ENCODE measurements at places on chromosomes 6 and 20.

GRCh38 chr6:70973604-70974003 lies 16.7 kb upstream of the B3GAT2 start:
- no peak for DNase-seq

GRCh38 chr6:10368861-10369260 lies 46.0 kb downstream of the TFAP2A start:
- no peak for DNase-seq

GRCh38 chr6:34098045-34098936 lies 47.6 kb downstream of the GRM4 start:
- no peak for DNase-seq

GRCh38 chr6:71179249-71179885 lies 109.2 kb upstream of the OGFRL1 start:
- no peak for DNase-seq

- no peak for DNase-seq
Measured at GRCh38 chr6:12170351-12171092, 119.6 kb upstream of the EDN1 start.

DNA sequence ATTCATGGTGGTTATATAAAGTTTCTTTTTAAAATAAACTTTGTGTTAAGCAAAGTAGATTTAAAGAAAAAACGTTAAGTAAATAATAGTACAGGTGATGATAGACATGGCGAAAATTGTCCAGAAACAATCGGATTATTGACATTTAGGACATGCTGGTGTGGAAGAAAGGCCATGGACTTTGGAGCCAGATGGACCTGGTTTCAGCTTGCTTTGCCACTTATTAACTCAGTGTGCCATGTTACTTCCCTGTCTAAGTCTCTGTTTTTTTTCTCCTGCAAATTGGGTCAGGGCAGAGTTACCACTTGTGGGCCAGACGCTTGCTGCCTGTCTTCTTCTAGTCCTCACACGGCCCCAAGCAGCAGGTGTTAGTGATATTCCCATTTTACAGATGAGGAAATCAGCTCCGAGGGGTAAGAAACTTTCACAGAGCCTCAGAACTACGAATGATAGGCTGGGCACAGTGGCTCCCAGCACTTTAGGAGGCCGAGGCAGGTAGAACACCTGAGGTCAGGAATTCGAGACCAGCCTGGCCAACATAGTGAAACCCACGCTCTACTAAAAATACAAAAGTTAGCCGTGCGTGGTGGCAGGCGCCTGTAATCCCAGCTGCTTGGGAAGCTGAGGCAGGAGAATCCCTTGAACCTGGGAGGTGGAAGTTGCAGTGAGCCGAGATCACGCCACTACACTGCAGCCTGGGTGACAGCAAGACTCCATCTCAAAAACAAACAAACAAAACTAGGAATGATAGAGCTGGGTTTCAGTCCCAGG lies 12.4 kb downstream of the KIF3B start:
- DNase-seq: no peak

- DNase-seq: no peak
Measured at GRCh38 chr6:148598724-148599123, 148.1 kb upstream of the UST start.

DNA sequence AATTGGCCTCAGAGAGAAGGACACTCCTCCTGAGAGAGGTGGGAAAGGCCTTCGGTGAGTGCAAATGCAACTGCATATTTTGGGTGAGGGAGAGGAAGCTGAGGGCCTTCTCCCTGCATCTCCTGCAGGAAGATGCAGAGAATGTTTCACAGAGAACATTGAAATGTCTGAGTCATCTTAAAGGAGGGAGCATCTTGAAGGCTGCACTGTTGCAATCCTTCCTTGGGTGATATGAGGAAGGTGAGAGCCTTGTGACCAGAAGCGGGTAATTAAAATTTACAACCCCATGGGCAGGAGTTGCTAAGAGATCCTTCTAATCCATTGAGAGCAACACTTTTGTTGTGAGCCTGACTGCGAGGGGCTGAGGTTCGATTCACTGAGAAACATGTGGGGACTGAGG lies 375.7 kb upstream of the MARCKS start:
- DNase-seq: no peak

DNA sequence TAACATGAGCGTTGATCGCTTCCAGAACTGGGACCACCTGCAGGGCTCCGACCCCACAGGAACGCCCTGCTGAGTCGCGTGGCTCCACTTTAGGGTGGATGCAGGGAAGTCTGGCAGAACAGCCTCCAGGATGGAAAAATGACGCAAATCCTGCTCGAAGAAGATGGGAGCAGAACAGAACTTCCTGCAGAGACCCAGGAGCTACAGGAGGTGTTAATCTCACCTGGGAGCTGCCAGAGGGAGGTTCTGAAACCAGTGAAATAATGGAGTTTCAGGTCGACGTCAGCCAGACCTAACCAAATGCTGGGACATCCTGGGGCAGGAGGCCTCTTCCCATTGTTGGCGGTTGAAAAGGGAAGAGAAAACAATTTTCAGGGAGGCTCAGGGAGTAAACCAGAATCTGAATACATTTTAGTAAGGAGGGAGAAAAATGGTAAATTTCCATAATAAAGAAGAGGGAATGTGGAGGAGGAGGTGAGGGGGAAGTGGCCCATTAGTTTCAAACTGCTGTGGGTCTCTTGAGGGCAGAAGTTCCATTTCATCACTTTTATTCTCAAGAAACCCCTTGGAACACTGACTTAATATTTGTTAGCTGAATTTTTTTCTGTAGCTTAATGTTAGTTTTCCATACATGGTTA lies 558.4 kb upstream of the CDH4 start:
- no peak for DNase-seq

DNA sequence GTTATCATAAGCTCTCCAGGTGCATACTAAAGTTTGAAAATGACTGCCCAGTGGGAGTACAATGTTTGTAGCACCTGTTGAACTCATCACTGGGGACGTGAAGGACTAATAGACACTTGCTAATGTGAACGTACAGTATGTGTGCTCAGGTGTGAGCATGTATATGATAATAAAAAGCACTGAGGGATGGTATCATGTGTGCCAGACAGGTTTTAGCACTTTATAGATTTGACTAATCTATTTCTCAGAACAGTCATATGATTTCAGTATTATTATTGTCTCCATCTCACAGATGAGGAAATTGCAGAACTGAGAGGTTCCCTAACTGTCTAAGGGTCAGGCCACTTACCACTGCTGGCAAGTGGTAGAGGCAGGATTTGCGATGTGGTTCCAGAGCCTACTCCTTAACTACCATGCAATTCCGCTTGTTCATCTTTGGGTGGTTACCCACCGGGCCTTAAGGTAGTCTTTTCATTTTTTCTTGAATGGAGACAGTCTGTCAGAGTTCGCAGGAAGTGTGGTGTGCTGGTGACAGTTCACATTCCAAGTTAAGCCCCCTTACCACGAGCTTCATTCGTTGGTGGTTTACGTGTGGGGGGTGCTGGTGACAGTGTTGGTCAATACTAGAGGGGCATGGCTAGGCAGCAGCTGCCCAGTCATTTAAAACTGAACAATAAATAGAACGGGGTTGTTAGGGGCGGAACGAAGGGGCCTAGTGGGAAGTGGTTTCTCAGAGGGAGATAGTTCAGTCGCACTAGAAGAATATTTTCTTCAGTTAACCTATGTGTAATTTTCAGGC lies 46.8 kb downstream of the RREB1 start:
- no peak for DNase-seq

- DNase-seq: no peak
Measured at GRCh38 chr6:130524552-130524951, 158.7 kb downstream of the TMEM200A start.

GRCh38 chr20:45781391-45781931 lies 10.2 kb downstream of the WFDC3 start:
- DNase-seq: peak; percentile 84

All from epithelial cell of prostate (primary cell).